ENCODE measurements at places on chromosomes 7 and 10. TPM values are rescaled to one million over a fixed set of nuclear protein-coding genes. Genes with fewer than 3 reads are reported as not detected.

Gene MRLN
- not detected for total RNA-seq

Gene AKR1C3
- total RNA-seq = 91.7 TPM

DNA sequence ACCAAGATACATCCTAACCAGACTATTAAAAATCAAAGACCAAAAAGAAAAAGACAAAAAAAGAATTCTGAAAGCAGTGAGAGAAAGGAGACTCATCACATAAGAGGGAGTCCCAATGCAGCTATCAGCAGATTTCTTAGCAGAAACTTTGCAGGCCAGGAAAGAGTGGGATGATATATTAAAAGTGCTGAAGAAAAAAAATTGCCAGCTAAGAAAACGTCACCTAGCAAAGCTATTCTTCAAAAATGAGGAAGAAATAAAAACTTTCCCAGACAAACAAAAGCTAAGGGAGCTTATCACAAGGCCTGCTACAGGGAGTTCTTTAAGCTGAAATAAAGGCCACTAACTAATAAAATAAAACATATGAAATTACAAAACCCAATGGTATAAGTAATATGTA, 40.5 kb upstream of the CDK6 start:
- no peak for DNase-seq

Gene WNT8B
- not detected for total RNA-seq

- DNase-seq = no peak
These were observed 29.4 kb upstream of the ANLN start for GRCh38 chr7:36360244-36360643.

Gene CALN1
- not detected for total RNA-seq

DNA sequence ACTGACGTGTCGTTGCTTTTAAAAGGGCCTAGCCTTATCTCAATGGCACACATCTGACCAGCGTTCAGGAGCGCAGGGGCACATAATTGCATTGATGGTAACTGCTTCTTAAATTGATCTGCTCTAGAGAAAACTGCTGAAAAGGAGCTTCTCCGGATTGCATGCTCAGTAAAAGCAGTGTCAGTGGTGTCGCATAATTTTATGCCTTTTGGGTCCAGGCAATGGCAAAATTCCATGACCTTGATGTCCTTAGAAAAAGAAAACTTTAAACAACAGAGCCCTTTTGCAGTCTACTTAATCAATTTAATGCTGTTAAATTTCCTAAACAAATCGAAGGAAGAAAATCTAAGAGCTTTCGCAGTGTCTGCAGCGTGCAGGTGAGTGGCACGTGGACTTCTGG, 75.7 kb downstream of the PTPRE start:
- DNase-seq = no peak

Gene CCDC3
- 0.66 TPM for total RNA-seq

DNA sequence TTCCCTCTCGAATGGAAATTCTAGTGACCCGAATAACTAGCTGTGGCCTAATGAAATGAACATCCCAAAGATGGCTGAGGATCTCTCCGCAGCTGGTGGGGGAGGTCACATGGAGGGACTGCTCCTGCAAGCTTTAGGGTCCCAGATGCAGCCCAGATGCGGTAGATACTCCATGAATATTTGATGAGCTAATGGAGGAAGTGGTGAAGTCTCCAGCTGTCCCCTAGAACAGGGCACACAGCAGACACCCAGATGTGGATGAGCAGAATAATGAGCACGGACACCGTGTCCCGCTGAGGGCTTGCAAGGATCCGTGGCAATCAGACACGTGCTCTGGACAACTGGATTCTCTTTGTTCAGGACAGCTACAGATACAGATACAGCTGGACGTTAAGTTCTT, 59.2 kb downstream of the DENND2A start:
- DNase-seq = no peak

Gene MPP7
- 0.07 TPM for total RNA-seq

Gene NRBF2
- 18.5 TPM for total RNA-seq

GRCh38 chr7:48102530-48102929, 13.5 kb downstream of the UPP1 start:
- no peak for DNase-seq

DNA sequence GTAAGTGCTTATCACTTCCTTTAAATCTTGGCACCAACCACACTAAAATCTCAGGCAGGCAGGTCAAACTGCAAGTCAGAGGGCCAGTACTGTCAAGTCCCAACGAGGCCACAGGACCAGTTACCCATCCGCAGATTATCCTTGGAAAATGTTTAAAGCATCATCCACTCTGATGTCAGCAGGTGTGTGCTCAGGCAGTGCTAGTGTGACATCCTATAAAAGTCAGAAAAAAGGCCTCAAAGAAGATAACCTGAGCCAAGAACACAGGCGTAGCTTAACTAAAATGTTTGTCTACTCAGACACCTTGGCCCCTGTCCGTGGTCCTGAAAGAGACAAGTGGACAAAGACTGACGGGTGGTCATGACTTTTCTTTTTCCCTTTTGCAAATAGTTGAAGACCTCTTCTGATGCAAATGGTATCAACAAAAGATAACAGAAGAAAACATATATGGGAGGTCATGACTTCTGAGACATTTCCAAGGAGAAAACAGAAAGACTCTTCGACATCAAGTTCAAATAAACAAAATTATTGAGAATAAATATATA, 309.3 kb downstream of the KCNMA1 start:
- DNase-seq = no peak

DNA sequence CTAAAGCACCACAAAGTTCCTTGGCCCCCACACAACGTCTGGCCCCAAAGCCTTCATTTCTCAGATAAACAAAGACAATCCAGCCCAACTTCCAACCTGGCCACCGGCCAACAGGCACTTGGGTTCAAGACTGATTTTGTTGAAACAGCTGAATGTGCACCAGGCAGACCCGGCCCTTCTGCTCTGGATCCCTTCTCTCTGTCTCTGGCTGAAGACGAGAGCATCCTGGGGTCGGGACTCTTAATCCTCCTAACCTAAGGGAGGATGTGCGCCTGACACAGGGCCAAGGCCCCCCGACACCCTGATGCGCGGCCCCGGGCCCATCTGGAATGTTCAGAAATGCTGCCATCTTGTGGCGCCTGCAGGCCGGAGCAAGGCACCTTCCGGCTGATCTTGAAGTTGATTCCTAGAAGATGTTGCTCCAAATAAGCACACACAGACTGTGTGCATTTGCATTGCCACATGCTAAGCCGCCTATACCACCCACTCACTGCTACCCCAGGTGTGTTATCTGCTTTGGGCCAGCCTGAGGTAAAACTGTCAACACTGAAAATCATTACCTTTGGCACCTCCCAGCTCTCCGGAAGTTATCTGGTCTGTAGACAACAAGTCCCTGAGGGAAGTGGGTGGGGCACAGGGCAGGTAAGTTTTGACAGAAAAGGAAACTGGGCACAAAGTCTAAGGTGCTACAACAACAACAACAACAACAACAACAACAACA, 98.4 kb upstream of the HABP2 start:
- DNase-seq = no peak

GRCh38 chr10:118682533-118682932, 72.2 kb downstream of the CACUL1 start:
- no peak for DNase-seq

DNA sequence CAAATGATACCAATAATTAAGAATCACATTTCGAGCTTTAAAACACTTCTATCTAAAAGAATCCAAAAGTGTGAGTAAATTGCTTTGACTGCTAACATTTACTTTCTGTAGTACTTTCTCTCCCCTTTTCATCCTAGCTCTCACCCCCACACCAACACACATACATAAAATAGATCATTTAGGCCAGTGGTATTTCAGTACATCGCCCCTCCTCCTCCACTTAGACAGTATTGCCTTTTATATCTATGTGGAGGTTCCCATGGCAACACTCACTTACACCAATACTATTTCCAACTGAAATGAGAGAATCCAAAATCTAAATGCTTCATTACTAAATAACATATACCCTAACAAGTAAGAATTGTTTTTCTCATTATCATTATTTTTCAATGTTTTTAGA, 58.9 kb downstream of the HIBADH start:
- DNase-seq = no peak

Gene JAZF1
- total RNA-seq = 5.5 TPM

Gene PFKFB3
- total RNA-seq = 28.4 TPM

GRCh38 chr10:12042409-12042796, 206 bp downstream of the UPF2 start:
- no peak for DNase-seq

Gene MAGI2
- 2.7 TPM for total RNA-seq

Gene NPSR1
- total RNA-seq = not detected

DNA sequence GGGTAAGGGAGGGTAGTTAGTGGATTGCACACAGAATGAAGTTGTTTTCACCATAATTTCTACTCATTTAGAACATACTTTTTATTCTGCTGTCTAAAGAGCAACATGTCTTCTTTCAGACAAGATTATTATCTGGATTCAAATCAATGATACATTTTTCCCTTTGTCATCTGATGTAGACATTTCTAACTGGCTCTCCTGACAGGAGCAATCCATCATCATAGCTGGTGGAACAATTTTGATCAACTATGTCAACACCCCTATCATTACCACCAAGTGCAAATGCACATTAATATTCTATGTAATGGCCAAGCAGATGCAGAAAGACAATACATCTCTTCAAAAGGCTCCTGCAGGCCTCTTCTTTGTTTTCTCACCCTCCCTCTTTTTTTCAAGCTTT, 672.9 kb upstream of the LRRTM3 start:
- DNase-seq = no peak

Gene NANOS1
- total RNA-seq = 0.11 TPM

Gene MUC12
- total RNA-seq = not detected

Gene CD36
- total RNA-seq = 0.26 TPM

Gene DYNC1I1
- total RNA-seq = 3.9 TPM

- no peak for DNase-seq
These were observed 86.3 kb downstream of the PRKCQ start for GRCh38 chr10:6493521-6494441.

DNA sequence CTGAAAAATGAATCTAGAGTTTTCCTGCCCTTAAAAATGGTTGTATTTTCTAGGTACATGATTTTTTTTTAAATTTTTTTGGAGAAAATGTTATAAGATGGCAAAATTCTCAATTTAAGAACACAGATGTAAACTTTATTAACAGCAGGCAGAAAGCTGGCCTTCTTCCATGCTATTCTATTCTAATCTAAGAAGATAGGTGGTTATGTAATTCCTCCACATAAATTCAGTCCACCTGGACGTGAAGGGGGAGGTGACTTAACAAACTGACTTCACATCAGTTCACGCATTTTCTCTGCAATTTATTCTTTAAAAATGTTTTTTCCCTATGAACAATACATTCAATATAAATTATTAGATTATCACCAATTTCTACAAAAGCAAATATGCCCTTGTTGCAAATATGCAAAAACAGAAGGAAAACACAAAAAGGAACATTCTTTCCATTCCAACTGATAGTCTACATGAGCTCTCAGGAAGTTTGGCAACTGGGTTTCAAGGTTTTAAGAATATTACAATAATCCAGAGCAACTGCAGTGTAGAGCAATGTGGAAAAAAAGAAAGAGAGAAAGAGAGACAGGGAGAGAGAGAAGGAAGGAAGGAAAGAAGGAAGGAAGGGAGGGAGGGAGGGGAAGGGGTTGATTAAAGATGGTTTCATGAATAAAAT, 76.8 kb downstream of the HIBADH start:
- no peak for DNase-seq

DNA sequence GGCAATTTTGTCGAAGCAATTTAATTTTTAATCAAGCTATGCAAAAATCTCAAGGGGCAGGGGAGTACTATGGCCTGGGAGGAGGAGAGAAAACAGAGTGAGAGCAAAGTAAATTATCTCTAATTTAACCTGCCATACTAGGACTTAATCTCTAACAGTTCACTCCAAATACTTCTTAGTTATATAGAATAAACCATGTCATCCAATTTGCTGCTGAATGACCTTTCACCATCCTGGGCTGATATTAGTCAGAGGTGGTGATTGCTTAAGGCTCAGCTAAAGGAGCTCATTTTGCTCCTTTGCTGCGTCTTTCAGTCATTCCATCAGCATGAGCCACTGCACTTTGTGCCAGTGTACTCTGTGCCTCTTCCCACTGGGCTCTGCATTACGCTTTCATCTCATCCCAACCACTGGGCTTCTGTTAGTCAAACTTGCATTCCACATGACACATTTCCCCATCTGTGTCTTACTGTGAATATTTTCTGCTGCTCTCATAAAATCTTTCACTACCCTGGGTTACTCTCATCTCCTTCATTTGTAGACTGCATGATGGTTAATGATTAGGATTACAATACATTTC, 84.3 kb downstream of the CD36 start:
- peak; percentile 36 for DNase-seq

Gene PLAC9
- total RNA-seq = 5.3 TPM

DNA sequence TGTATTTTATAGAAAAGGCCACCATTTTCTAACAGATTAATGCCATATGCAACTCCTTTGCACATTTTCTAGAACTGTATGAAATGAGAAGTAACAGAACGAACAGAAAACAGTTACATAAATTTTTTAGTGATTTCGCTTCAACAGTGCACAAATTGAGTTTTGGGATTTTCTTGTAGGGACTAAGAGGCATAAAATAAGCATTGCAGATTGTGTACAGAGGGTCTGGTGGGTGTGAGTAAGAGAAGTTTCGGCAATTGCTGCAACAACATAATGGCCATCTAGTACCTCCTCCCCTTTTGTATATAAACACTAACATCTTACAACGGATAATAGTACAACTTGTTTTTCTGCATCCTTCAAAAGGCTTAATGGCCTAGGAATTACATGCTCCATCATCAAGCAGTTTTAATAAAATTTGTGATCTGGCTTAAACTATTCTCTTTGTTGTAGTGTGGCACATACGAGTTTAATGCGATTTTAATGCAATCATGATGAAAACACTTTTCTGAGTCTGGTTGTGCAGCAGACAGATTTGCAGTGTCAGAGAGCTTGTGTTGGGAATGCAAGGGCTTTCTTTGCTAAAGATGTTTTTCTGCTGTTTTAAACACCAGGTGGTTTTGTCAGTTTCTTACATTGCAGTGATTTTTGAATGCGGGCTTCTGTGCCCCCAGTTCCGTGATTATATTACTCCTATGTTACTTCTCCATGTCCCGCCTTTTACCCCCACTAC, 2.9 kb downstream of the GLCCI1 start:
- no peak for DNase-seq

- DNase-seq = no peak
These were observed 56.1 kb downstream of the MGMT start for GRCh38 chr10:129523031-129523722.

DNA sequence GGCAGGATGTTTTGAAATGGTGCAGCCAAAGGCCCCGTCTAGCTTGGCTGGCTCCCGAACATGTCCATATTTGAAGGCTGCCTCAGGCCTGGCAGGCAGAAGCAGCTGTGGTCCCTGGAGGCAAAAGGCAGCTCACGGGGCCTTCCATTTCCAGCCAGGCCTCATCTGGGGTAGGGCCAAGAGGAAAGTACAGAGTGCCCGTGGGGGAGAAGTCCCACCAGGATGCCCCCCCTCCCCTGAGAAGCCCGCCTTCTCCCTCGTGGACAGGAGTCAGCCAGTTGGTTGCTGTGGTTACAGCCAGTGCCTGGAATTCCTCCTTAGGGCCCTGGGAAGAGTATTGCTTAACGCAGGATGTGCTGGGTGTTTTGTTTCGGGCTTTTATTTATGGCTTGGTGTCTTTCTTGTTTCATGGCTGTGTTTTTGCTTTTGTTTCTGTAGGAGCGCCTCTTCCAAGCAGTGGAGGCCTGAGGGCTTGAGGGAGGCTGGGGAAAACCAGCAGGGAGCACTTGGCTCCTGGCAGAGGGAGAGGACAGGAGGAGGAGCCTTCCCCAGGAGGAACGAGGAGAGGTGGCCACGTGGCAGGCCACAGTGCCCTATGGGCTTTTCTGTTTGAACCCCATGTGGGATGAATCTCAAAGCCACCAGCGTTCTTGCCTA, 45.4 kb downstream of the CHST3 start:
- peak; percentile 87 for DNase-seq

Gene PIK3CG
- 12.2 TPM for total RNA-seq

Gene ZC3HAV1
- total RNA-seq = 60.4 TPM

GRCh38 chr7:32142649-32143048, 72.4 kb upstream of the PDE1C start:
- DNase-seq = no peak

Data from pulmonary artery endothelial cell (primary cell).